Subcutaneous adipose tissue (tissue), 4 donors: ENCODE measurements at places on chromosomes 2 and 18. TPM values are rescaled to one million over a fixed set of nuclear protein-coding genes. Genes with fewer than 3 reads are reported as not detected.

RIT2 gene
- not detected for total RNA-seq

ICOS gene
- 0.49 TPM for total RNA-seq

EGR4 gene
- not detected for total RNA-seq

ABCB6 gene
- 8.2 TPM for total RNA-seq

PAX8 gene
- total RNA-seq: 10.7 TPM

MEP1B gene
- total RNA-seq: not detected

GRHL1 gene
- 3.7 TPM for total RNA-seq

BAZ2B gene
- total RNA-seq: 109 TPM

NPAS2 gene
- 131 TPM for total RNA-seq

AGXT gene
- 0.33 TPM for total RNA-seq

CRYGD gene
- total RNA-seq: not detected

CXXC1 gene
- total RNA-seq: 33.6 TPM

SCYGR8 gene
- not detected for total RNA-seq

ASTL gene
- 0.34 TPM for total RNA-seq

ADAM23 gene
- total RNA-seq: 0.33 TPM

TLX2 gene
- total RNA-seq: not detected

SIGLEC15 gene
- total RNA-seq: 0.75 TPM

OLA1 gene
- total RNA-seq: 62.7 TPM

CDK5R2 gene
- total RNA-seq: not detected

IL1A gene
- total RNA-seq: not detected

ITGAV gene
- 129 TPM for total RNA-seq

RMND5A gene
- 65.4 TPM for total RNA-seq

COA5 gene
- 48.7 TPM for total RNA-seq

ALLC gene
- not detected for total RNA-seq

GKN1 gene
- not detected for total RNA-seq

KCNIP3 gene
- total RNA-seq: 20.0 TPM

NEUROD1 gene
- total RNA-seq: not detected

EMILIN1 gene
- total RNA-seq: 43.9 TPM

POLR1A gene
- 17.9 TPM for total RNA-seq
